ENCODE measurements at places on chromosomes 6 and 20.
A peak's percentile ranks its signal among the peaks of the same experiment; 100 is the strongest.

- no peak for DNase-seq
These were observed 147.4 kb downstream of the ALDH8A1 start for GRCh38 chr6:134802426-134803058.

DNA sequence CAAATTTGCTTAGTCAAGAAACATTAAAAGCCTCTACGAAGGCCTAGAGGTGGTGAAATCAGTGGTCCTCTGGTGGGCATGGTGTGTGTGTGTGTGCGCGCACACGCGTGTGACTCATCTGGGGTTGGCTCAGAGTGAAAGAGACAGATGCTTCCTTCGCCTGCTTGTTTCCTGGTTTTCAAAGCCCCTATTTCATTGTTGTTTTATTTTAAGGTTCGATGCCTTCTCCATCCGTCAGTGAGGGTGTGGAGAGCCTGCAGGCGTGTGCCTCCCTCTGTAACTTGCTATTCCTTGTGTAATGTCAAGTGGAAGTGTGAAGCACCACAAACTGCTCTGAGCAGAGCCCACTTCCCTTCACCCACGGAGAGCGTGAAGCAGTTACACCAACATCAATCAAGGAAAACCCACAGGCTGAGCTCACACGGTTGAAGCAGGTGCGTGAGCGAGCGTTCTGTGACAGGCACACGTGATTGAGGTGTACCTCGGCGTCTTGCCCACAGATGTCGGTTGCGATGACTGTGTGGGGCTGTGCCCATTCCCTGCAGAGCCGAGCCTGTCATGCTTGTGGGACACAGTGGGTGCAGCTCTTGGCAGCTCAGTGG is 233.9 kb downstream of the PRL start:
- no peak for DNase-seq

DNA sequence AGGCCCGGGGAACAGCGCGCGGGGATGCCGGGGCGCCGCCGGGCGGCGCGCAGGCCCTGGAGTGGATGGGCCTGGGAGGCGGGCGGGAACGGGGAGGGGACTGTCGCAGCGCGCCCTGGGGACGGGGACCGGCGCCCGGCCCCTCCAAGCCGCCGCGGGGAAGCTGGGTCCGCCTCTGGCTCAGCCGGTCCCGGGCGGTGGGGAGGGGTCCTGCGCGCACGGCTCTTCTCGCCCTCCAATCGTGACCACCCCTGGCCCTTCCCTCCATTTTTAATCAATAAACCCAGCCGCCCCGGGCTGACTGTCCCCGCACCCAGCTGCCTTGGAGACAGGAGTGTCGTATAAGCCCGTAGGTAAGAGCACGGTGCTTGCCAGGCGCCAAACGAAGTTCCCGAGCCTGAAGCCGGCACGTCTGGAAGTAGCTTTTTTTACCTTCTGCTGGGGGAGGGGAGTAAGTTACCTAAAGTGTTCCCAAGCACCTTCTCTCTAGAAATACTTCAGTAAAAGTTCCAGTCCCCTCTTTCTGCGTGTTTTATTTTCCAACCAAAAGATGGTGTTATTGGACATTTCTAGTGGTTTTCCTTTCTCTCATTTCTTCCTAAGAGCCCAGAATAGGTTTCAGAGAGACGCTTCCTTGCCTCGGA is 780 bp upstream of the TAF4 start:
- peak; percentile 88 for DNase-seq

DNA sequence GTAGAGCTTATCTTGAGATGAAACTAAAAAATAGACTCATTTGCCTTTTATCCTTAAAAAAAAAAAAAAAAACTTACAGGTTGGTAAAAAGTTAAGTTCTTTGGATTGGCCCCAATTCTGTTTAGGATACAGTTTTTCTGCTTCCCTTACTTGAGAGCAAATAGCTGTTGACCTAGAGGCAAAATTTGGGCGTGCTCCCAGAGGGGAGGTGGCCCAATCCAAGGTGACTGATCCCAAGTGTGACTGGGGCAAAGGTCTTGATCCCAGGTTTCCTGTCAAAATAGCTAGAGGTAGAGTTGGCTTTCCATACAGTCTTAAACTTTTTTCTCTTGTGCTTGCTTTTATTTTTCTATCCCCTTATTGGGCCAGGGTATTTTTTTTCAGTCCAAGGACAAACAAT is 363.8 kb upstream of the AGPAT4 start:
- no peak for DNase-seq

DNA sequence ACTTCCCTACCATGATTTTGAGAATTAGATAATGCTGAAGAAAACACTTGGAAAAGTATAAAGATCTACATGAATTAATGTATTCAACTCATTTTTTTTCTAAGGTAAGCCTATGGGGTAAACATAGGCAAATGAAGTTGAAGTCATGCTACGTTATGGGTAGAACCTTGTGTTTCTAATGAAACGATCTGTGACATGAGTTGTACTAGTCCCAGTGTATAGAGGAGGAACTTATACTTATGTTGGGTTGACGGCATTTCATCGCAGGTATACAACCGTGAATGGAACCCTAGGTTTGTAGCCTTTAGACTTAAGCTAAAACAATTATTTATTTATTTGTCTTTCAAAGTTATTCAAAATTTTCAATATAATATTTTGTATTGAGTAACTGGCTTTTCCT is 2.6 kb downstream of the SLC35F1 start:
- no peak for DNase-seq

DNA sequence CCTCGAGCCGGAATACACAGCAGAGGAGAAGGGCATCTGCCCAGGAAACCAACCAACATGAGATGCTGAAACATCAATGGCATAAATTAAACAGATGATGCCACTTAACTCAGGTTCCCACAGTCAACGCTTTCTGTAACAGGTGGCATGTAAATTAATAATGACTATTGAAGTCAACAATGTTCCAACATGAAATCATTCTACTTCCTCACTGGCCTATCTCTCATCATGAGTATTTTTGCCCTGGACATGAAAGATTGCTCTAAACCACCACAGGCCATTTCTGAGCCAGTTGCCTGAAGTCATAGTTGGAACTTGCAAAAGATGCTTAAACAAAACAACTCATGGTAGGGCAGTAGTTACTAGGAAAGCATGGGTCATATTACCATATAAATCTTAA is 397.9 kb upstream of the JARID2 start:
- DNase-seq: no peak

DNA sequence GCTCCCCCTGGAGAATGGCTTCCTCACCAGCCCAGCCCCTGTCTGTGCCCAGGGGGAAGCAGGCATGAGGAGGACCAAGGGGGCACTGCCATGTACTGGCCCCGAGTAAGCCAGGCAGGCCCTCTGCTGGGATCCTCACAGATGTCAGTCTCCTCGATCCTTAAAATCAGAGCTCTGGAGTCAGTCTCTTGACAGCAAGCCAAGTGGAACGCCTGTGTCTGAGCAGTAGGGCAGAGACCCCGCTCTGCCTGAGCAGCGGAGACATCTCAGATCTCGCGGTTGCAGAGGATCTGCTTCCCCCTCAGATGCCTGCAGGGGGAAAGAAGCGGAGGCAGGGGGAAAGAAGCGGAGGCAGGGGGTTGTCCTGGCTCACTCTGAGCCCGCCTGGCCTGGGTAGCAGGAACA is 92.6 kb downstream of the SNX5 start:
- DNase-seq: peak; percentile 74

DNA sequence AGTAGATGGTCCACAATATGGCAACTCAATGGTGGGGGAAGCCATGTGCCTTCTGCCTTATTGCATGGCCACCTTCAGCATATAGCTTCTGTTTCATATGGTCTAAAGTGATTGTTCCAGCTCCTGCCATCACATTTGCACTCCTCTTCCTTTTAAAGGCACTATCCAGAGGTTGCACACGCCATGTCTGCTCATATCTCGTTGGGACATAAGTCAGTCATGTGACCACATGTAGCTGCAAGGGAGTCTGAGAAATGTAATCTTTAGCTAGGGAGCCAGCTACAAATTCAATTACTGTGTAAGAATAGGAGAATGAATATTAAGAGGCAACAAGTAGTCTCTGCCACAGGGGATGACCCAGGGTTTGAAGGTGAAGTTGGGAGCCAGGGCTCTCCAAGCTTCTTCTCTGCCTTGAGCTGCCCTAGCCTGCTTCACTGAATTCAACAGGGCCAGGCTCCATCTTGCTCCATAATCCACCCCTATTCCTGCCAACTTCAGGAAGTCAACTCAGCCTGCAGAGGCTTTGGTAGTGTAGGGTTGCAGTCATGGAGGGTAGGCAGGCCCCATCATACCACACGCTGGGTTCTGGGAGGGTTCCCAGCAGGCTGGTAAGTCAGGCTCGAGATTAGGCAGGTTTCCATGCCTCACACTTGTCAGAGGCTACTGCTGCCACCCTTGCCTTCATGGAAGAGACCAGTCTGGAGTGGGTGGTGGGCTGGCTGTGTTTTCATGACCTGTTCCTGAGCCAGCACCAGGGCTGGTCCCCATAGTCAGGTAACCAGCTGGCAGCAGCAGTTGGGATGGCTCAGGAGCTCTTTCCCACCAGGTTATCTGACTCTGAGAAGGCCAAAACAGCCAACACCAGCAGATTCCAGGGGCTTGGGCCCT is 56.7 kb upstream of the SAYSD1 start:
- DNase-seq: no peak

DNA sequence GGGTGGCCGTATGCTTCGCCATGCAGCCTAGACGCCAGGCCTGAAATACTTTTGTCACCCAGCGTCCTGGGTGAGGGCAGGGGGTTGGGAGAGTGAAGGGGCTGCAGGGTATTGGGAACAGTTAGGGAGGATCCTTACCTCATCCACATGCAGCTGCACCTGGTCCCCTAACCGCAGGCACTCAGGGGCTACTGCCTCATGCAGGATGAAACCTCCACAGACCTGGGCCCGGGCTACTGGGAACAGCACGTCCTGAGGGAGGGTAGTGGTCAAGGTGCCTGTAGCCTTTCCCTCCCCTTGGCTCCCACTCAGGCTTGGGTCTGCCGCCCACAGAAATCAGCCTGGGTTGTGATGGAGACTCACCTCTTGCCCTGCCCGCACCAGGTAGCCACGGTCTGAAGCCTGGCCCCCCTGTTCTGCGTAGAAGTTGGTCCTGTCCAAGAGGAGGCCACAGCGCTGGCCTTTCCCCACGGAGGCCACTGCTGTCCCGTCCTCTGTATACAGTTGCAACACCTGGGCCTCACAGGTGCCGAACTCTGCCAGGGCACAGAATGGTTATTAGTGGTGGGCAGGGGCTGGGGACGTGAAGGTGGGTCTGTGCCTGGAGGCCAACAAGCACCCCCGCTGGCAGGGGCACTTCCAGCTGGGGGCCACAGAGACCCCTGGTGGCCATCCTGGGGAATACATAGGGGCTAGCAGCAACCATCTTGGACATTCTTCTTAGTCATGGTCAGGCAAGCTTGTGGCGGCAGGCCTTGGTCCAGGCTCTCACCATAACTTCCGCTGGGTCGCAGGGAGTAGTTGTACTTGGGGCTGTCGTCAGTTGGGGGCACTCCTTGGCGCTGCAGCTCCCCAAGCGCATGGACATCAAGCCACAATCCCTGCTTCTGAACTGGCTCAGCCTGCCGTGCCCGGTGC is 8.6 kb downstream of the AARS2 start:
- no peak for DNase-seq

DNA sequence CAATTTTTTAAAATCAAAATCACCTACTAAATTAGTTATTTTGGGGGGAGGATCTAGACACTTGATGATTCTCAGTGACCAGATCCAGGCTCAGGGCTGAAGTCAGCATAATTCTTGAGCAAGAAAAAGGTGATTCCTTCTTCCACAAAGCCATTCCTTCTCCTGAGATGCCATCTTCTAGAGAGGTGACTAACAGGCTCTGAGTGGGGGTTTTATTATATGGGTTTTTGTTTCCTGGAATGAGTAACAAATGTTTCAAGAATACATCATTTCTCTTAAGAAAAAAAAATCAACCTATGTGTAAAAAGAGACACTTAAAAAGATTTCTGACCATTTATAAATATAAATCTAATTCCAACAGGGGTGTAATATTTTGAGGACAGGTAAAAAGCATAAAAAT is 154.3 kb downstream of the NFATC2 start:
- DNase-seq: no peak

DNA sequence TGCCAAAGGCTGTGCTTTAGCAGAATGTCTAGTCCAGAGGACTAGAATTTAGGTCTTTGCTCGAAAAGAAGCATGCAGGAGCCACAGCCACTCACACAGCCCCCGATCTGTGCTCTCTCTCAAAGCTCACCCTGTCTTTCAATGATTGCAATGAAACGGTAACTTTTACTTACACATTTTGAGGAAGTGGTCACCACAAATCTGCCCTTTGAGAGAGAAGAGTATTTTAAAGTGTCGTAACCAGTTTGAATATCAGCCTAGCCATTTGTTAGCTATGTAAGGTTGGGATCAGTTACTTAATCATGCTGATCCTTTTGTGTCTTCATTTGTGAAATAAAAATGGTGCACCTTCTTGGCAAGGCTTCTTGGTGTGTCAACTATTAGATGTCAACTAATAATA is 209.0 kb downstream of the TFAP2A start:
- no peak for DNase-seq
